ENCODE measurements at places on chromosomes 7 and 10.

- DNase-seq = no peak
Observed at GRCh38 chr7:143205560-143206293, 16.1 kb upstream of the TAS2R40 start.

GRCh38 chr7:2441430-2442058, 34.7 kb downstream of the GRIFIN start:
- DNase-seq = no peak

GRCh38 chr7:122726881-122727280, 24.2 kb upstream of the RNF148 start:
- no peak for DNase-seq

DNA sequence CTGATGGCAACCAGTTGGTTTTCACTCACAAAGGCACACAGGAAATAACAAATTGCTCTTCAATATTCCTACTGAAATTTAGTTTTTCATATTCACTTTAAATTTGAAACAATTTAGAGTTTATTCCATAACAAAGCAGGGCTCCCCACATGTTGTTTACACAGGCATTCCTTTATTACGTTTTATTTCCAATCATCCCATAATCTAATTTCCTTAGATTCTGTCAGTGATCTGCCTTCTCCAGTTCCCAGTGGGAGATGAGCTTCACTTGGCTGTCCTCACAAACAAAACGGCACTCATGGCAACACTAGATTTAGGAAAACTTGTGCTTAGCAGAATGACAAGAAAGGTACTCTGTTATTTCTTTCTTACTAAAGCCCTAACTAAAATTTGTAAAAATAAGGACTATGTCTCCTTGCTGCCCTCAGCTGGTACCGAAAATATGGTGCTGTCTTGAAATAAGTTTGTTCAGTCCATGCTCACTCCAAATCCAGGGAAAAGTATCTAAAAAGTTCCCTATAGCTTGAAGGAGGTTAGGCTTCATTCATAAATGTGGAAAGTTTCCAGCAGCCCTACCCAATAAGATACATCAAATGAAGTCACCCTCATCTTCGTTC, 23.0 kb downstream of the PHYH start:
- no peak for DNase-seq

DNA sequence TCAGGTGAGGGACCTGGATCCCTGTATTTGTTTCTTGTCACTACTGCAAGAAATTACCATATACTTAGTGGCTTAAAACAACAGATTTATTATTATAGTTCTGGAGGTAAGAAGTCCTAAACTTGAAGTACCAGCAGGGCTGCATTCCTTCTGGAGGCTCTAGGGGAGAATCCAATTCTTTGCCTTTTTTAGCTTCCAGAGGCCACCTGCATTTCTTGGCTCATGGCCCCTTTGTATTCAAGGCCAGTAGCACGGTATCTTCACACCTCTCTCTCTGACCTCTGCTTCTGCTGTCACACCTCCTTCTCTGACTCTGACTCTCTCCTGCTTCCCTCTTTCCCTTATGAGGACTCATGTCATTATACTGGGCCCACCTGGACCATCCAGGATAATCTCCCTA, 2.2 kb upstream of the LHPP start:
- DNase-seq = no peak

Data from NCI-H2171 (cell line).